ENCODE measurements at places on chromosomes 1 and 21.

GRCh38 chr1:161176468-161177111, 717 bp downstream of the B4GALT3 start:
- no peak for DNase-seq

DNA sequence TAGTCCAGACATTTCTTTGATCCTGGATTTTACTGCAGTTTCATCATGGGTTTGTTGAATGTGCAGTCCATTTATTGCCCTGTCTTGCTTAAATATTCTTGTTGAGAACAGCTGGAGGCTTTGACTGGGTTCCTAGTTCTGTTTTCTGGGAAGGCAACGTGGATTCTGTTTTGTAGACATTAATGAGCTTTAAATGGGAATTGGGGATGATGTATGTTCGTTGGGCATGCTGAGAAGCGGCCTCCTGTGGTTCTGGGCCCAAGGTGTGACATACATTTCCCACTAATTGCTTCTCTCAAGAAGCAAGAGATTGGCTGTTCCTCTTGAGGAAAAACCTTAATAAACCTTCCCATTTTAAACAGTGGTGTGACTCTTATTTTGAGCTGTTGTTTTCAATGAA, 22.9 kb downstream of the INKA2 start:
- no peak for DNase-seq

GRCh38 chr1:39204441-39205081, at the start of gene MACF1:
Gene MACF1, plus strand, starts transcription at chr1:39204695. Its CDS starts 328 bp downstream, at chr1:39205023.
- no peak for DNase-seq

DNA sequence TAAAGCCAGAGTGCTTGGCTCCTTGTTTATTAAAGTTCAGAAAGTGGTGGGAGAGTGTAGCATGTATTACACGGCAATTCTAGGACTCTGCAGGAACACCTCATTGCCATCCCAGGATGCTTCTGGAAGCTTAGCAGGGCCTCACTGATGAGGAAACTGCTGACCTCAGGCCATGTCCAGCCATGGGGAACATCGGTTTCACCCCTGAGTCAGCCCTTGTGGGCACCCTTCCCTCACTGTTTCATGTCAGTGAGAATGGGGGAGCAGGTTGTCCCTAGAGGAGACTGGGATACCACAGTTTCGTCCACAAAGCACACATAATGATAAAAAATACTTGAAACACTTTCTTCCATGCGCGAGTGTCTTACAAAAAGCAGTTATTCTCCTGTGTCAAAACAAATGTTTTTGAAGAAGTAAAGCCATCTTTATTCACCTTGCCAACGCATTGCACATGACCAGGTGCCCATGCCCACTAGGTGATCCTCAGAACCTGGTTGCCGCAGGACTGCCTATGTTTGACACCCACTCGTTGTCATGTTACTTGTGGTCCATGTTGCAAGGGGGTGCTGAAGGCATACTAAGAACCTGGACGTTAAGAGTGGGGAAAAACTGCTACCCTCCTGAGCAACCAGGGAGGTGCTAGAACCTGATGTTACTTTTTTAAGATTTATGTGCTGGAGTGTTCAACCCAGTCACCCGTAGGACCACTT, 41.2 kb upstream of the TTC22 start:
- DNase-seq = no peak

DNA sequence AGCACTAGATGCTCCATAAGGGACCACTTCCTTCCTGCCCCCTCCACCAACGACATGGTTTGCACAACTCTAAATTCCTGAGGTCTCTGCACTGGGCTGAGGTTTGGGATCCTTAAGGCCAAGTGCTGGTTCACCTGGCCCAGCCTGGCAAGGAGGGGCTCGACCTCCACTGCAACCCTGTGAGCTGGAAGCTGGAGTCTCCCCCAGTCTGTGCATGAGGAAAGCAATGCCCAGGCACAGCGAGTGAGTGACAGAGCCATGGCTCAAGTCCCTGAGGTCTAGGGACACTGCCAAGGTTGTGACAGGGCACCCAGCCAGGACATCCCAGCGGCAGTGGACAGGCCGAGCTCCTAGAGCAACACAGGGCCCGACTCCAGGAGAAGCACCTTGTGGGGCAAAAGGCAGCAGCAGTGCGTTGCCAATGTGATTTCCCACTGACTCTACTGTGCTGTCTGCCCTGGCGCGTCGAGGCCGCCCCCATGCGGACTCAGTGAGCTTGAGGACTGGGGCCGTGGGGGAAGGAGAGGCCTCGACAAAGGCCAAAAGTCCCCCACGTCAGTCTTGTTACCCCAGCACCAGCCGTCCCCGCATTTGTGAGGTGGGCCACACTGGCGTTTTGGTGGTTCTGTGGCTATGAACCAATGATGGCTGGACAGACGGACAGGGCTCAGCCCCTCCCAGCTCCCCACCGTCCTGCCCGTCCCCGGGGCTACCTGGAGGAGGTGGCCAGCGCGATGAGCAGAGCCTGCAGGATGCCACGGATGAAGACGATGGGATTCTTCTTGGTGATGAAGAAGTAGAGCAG, 30.0 kb downstream of the PODN start:
- no peak for DNase-seq

- DNase-seq = no peak
These were observed 493.0 kb upstream of the PLXNA2 start for GRCh38 chr1:208737161-208737560.

- DNase-seq = no peak
These were observed 31.2 kb downstream of the KCNK2 start for GRCh38 chr1:215113776-215114153.

GRCh38 chr1:20356850-20357459, 66.3 kb downstream of the VWA5B1 start:
- no peak for DNase-seq

GRCh38 chr1:53393325-53393792, 65.5 kb upstream of the LRP8 start:
- DNase-seq = no peak

GRCh38 chr1:202805886-202806844, 2.1 kb downstream of the KDM5B start:
- DNase-seq = no peak

DNA sequence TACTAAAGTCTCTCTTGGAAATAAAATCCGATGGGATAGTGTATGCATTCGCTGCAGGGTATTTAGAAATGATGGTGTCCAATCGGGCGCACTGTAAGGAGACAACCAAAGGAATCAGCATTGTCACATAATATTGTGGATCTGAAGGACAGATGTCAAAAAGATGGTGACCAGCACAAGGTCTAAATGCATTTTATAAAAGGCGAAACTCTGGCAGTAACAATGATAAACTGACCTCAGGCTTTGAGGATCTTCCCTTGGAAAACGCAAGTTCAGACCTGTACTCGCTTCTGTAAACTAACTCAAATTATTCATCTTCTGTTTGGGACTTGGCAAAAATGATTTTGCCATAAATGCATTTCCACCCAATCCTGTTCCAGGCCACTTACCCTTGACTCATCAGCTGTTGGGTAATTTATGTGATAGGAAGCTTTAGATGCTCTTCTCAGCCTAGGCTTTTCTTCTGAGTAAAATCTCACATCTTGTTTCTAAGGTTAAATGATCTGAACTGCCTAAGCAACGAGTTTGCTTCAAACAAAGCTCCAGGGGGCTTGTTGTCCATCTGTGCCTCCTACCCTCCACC, 33.8 kb downstream of the STPG1 start:
- no peak for DNase-seq

DNA sequence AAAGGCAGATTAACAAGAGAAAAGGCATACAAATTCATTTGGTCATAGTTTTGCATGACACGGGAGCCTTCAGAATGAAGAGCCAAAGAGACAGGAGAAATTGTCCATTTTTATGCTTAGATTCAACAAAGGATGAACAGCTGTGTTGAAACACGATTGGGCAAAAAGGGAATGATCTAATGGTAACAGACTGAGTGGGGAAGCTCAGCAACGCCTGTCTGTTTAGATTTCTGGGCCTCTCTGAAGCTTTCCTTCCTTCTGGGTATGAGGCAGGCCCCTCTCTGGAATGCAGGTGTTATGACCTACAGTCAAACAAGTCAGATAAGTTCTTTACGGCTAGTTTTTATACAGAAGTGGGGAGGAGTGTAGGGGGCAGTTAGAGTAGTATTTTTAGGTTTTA, 154.6 kb downstream of the RGS7 start:
- no peak for DNase-seq

DNA sequence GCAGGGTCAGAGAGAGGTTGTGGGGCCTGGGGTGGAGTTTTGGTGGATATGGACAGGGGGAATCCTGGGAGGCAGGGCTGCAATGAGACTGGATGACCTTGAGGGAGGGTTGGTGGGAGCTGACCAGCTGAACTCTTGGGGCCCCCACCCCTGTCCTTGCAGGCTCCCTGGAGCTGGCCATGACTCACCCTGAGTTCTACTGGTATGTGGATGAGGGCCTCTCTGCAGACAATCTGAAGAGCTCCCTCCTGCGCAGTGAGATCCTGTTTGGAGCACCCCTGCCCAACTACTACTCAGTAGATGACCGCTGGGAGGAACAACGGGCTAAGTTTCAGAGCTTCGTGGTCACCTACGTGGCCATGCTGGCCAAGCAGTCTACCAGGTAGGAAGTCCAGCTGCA, 23.6 kb downstream of the DISP3 start:
- no peak for DNase-seq

DNA sequence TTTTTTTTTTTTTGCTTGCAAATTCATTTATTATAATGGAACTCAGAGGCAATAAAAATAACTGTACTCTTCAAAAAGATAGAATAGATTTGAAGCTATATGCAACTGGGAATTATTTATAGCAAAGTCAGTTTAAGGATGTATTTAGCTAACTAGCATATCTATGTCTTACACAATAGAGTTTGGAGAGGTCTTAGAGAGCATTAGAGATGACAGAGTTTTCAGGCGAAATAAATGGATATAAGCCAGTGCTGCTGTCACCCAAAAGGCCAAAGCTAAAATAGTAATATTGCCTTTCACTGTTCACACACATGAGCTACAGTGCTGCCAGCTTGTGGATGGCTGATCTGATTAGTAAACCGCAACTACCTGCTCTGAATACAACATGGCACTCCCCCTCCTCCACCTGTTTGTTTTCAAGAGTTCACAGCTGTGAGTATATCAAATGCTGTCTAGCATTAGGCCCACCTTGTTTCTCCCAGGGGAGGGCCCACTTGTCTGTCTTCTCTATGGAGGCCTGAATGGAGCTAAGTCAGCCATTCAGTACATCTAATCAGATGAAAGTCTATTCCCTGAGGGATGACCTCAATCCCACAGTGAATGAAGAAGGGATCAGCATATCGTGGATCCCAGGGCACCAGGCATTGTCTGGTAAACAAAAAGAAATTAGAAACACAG, 25.2 kb upstream of the SSX2IP start:
- DNase-seq = no peak

- DNase-seq = peak; percentile 71
These were observed 23.4 kb downstream of the CSF1 start for GRCh38 chr1:109933856-109934711.

- DNase-seq = no peak
These were observed 75.1 kb downstream of the TLR5 start for GRCh38 chr1:223067914-223068313.
